ENCODE measurements at places on chromosomes 12 and 14.
A peak's percentile ranks its signal among the peaks of the same experiment; 100 is the strongest.

DNA sequence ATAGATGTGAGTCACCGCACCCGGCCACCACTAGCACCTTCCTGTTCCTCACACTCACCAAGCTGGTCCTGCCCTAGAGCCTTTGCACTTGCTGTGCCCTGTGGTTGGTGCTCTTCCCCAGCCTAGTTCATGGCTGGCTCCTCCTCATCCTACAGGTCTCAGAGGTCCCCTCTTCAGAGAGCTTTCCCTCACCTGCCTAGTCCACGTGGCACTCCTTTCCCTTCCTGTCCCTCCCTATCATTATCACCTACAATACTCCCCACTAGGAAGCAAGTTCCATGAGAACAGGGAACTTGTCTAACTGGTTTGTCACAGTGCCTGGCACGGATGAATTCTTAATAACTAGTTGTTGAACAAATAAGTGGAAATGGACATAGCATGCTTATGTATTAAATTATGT is 24.0 kb upstream of the TMED10 start:
- no peak for DNase-seq

DNA sequence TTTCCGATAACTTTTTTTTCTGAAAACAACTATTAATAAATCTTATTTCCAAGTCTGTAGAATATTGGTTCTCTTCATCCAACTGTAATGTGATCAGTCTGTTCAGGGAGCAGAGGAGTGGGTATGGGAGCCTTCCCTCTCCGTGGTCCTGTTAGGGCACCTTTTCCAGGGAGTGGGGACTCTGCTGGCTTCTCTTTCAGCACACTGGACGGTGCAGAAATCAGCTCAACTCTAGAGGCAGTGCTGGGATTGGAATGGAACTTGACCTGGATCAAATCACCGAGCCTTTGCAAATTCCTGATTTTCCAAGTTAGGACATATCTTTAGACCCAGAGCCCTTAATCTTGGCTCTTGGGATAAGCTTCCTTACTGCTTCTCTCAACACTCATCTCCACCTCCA is 630.4 kb downstream of the DIO2 start:
- DNase-seq, result no peak

- DNase-seq, result no peak
Observed at GRCh38 chr12:62103748-62104147, 156.5 kb upstream of the USP15 start.

DNA sequence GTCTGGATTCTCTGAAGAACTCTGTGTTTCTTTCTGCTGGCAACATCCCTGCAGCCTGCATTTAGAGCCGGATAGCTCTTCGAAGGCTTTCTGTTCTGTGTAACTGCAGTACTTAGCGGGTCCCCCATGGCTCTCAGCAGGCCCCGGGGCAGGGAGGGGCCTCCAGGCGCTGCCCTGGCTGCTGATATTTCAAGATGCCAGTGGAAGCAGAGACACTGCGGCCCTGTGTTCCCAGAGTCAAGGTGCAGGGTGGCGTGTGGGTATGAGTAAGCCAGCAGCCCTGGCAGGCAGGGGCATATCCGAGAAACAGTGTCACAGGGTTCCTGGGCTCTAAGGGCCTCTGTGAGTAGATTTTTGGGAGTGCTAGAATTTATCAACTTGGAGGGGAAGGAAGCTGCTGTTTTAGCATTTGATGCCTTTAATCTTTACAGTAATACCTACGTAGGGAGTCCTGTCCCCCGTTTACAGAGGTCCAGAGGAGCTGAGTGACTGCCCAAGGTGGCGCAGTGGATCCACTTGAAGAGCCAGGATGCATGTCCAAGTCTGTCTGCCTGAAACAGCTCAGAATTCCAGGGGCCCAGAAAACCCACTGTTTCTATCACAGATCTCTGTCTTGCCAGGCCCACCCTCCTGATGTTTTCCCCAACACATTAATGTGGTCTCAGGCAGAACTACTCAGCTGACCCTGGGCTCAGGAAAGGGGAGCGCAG is 16.2 kb downstream of the ESRRB start:
- DNase-seq, result no peak

- no peak for DNase-seq
Observed at GRCh38 chr12:119089380-119090013, 89.2 kb upstream of the HSPB8 start.

DNA sequence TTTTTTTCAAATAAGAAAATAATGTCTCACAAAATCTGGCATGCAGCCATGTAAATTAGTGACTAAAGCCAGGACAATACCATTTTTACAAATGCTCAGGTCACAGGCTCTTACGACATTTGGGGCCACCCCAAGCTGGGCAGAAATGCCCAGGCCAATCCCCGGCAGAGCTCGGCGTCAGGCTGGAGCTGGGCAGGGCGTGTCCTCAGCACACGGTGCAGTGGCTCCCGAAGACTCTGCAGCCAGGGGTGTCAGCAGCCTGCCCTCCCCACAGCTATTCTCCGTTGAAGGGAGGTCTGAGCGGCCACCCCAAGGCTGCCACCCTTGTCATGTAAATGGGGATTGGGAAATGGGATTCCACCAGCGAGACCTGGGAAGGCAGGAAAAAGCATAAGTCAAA is 158.6 kb downstream of the DICER1 start:
- no peak for DNase-seq

DNA sequence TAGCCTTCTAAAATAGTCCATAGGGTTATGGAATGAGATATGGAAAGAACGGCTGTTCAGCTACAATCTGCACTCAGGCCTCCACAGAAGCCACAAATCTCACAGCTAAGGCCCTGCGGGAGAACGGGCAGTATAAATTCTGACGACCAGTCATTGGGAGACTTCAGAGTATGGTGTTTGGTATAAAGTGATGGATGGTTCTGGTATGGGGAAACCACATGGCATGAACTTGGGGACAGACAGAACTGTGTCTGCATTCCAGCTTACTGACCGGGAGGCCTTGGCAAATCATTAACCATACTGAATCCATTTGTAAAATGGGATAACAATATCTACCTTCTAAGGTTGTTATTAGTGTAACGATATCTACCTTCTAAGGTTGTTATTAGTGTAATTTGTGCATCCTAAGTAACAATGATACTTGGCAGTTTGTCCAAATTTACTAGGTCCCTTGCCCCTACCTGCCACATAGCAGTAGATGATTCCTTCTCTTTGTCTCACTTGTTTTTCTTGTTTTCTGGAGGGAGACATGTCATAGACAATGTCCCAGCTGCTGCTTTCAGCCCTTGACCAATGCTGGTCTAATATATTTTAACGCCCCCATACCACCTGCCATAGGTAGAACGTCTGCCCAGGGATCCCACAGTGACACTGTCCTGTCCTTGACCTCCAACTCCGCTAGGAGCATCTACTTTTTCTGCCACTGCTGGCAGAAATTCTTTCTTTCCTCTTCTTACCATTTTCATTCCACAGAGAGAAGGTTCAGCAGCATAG is 6.8 kb downstream of the CDKL1 start:
- DNase-seq, result no peak

- no peak for DNase-seq
Observed at GRCh38 chr14:103894723-103895059, 33.6 kb upstream of the TDRD9 start.

GRCh38 chr14:36529062-36529461 is 9.0 kb upstream of the NKX2-1 start:
- DNase-seq, result no peak

DNA sequence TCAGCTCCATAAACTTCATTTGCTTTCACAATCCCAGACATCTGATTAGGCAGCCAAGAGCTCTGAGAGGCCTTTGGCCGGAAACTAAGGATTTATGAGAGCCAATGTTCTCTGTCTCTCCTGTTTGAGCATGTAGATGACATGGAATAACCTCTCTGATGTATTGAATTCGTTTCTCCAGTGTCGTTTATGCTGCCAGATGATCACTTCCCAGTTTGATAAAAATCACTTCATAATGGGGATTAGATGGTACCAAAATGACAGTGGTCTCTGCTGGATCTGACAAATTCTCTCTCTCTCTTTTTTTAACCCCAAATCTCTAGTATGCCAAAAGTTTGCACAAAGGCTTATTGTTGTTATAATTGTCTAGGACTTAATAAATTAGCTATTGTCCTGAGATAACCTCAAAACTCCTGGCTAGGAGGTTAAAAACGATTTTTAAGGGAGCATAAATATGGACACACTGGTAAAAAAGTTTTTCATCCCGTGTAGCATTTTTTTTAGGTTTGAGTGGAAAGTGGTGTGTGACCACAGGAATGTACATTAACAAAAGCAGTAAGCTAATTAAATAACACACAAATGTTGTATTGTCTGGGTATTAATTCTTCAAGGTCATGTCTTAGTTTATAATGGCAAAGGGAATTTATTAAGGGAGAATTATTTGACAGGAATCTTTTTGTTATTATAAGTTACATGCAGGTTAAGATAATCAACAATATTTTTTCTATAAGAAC is 82.6 kb upstream of the USP44 start:
- no peak for DNase-seq

DNA sequence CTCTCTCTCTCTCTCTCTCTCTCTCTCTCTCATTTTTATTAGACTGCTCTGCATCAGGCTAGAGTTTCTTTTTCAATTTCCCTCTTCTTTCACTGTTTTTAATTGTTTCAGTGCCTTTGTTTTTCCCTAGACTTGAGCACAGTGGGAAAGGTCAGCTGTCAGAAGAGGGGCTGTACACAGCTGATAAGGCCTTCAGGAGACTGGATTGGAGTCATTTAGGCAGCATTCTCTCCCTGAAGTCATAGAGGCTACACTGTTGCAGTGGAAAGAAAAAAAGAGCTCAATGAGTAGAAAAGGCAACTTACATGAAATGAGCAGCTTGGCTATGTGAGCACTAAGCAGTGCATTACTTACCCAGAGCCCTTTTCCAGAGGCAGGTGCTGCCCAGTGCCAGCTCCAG is 456.9 kb downstream of the NRXN3 start:
- DNase-seq, result no peak

DNA sequence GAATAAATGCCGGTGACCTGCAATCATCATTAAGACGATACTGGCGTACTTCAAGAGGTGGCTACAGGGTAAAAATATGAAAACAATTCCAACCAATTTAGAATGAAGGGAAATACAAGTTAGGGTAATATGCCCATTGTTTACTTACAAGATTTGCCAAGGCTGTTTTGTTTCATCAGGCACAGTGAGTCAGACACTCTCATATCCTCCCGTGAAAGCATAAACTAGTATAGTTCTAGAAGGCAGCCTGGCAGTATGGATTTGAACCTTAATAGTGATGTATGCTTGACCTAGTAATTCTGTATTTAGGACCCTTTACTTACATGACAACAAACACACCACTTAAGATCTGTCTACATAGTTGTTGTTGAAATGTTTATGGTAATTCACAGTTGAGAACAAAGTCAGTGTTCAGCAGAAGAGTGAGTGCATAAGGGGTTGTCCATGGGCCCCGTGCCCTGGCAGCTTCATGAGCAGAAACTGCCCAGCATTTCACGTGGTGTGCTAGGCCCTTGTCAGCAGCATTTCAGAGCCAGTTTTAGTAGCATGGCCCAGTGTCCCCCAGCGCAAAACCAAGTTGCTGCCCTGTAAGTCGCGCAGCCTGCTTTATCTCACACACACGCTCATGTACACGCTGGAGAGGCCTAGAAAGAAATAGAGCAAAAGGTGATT is 80.8 kb downstream of the EP400 start:
- no peak for DNase-seq

- no peak for DNase-seq
Observed at GRCh38 chr14:93133464-93133863, 17.7 kb upstream of the ITPK1 start.

GRCh38 chr12:109309381-109310246 is 530 bp upstream of the FOXN4 start:
- no peak for DNase-seq

DNA sequence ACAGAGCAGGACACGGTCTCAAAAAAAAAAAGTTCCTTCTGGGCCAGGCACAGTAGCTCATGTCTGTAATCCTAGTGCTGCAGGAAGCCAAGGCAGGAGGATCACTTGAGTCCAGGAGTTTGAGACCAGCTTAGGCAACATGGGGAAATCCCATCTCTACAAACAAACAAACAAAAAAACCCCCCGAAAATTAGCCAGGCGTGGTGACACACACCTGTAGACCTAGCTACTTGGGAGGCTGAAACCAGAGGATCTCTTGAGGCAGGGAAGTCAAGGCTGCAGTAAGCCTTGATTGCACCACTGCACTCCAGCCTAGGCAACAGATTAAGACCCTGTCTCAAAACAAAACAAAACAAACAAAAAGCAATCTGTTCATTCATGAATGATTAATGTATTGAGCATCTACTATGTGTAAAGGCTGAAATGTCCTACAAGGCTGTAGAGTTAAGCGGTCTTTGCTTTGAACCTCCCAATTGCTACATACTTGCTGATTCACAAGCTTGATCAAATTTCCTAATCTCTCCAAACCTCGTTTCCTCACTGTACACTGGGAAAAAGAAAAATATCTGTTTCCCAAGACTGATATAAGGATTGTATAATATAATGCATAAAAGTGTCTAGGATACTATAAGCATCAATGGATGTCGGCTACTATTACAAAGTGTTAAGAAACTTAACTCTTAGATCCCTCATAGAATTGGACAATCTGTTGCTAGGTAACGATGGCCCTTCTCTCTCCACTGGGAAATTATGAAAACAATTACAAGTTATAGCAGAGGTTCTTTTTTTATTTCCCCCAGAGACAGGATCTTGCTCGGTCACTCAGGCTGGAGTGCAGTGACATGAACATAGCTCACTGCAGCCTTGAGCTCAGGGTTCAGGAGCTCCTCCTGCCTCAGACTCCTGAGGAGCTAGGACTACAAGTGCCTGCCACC is 7.9 kb upstream of the RILPL2 start:
- peak; percentile 35 for DNase-seq

Measured in GM12865 (cell line).